ENCODE measurements at places on chromosomes 3 and 15. TPM values are rescaled to one million over a fixed set of nuclear protein-coding genes. Genes with fewer than 3 reads are reported as not detected.

Gene OR5K2
- not detected for total RNA-seq

Gene MOBP
- total RNA-seq: not detected

Gene PPIB
- total RNA-seq: 351 TPM

Gene TF
- 1.0 TPM for total RNA-seq

Gene GUCA1C
- not detected for total RNA-seq

Gene SLC28A2
- total RNA-seq: not detected

Gene WNT7A
- not detected for total RNA-seq

Gene FEZF2
- total RNA-seq: not detected

Gene PRR20G
- not detected for total RNA-seq

Gene ACP3
- total RNA-seq: 1.3 TPM

Gene CHRM5
- 0.09 TPM for total RNA-seq

Gene PLA2G4D
- not detected for total RNA-seq

Gene MUC20
- 9.4 TPM for total RNA-seq

Gene CD276
- total RNA-seq: 84.1 TPM

Measured in posterior vena cava (tissue), 2 donors.